ENCODE measurements at places on chromosomes 13 and 19.

DNA sequence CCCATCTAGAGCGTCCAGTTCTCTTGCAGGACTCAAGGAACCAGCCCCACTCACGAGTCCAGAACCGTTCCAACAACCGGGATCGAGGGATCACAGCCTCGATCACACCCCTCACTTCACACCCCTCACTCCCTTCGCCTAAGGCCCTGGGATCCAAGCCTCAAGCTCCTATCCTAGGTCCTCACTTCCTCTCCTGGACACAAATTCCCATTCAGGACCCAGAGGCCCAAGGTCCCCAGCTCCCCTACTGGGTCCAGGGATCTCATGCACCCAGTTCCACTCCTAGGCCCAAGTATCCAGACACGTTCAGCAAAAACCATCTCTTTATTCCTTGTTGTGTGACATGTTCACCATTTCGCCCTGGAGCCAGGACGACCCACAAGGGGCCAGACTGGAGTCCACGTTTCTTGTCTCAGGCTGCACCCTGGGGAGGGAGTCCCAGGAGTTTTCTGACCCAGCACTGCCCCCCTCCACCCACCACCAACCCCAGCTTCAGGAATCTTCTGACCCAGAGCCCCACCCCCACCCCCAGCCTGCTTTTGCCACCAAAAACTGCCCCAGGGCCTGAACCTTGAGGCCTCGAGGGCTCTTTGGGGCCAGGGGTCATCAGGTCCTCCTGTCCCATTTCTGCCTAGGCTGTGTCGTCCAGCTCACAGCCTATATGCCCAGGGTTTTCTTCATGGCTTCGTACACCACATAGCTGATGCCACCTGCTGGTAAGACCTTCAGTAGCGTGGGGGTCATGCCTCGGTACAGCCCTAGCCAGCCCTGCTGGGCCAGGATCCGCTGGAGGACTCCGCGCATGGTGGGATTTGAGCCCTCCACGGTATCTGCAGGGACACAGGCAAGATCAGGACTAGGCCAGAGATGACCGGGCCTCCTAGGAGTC is 1.4 kb upstream of the KHSRP start:
- no peak for DNase-seq

GRCh38 chr19:6826281-6826920 is 53.9 kb downstream of the VAV1 start:
- no peak for DNase-seq

DNA sequence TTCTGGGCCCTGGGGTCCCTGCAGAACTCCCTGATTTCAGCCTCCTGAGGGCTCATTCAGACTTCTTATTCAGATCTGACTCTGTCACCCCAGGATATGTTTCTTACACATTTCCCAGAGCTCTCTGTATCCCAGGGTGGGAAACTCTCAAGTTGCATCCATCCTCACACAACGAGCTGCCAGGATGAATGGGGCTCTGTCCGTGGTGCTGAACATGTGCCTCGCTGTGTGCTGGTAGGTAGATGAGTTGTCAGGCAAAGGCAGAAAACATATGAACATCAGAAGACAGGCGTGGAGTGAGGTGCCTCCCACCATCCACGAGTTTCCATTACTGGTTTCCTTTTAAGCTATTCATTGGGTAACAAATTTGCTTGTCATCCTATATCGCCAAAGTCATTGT is 11.4 kb upstream of the IGFL1 start:
- DNase-seq, result peak; percentile 46

GRCh38 chr13:32989290-32989667 is 26.9 kb upstream of the KL start:
- DNase-seq, result no peak

- peak; percentile 12 for DNase-seq
These were observed 26.1 kb downstream of the PPP5C start for GRCh38 chr19:46372901-46373490.

DNA sequence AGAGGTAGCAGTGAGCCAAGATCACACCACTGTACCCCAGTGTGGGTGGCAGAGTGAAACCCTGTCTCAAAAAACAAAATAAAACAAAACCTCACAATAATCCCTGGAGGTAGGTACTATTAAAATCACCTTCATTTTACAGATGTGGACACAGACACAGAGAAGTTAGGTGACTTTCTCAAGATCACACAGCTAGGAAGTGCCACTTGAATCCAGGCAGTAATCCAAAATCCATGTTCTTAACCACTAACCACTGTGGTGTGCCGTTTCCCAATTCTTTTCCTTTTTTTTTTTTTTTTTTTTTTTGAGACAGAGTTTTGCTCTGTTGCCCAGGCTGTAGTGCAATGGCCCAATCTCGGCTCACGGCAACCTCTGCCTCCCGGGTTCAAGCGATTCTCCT is 9.0 kb downstream of the PPP1R14A start:
- DNase-seq, result peak; percentile 53

DNA sequence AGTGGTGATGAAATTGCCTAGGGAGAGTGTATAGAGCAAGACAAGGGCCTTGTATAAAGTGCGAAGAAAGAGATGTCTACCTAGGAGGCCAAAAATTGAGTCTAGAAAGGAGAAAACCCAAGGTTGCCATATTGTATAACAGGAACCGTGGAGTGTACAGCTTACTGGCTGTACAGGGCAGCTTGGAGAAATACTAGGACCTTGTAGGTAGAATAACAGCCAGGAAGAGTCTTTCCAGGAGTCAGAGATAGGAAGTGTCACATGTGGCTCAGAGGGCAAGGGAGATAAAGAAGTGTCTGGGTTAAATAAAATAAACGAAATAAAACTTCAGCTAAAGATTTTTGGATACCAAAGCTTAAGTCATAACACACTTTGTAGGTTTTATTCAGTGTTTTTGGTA is 12.4 kb downstream of the CDK8 start:
- no peak for DNase-seq

DNA sequence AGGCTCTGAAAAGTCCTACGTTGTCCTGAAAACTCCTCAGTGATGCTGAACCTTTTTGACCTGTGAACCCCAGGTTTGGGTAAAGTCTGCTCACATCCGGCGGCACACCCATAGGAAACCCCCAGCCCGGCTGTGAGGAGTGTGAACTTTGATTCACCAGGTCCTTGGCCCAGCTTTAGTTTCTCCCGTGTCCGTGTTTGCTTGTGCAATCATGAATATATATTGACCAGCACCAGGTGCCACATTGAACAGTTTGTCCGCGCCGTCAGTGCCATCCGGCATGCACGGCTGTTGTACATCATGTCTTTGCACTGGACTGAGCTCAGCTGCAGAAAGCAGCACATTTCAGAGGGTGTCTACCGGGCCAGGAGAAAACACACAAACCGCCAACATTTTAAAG is 45.3 kb downstream of the NFIC start:
- DNase-seq, result no peak

GRCh38 chr19:31146015-31146414 is 203.2 kb downstream of the TSHZ3 start:
- DNase-seq, result no peak

DNA sequence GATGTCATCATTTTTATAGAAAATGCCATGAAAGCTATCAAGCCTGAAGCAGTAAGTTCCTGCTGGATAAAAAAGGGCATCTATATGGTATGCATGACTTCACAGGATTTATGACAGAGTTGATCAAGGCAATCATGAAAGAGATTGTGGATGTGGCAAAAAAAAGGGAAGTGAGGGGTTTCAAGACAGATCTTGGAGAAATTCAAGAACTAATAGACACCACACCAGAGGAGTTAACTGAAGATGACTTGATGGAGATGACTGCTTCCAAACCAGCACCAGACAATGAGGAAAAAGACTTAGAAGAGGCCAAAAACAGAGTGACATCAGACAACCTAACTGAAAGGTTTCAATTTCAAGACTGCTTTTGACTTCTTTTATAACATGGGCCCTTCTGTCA is 691.1 kb upstream of the SLC10A2 start:
- DNase-seq, result no peak

- peak; percentile 74 for DNase-seq
These were observed 258.4 kb downstream of the RFC3 start for GRCh38 chr13:34076319-34076718.

DNA sequence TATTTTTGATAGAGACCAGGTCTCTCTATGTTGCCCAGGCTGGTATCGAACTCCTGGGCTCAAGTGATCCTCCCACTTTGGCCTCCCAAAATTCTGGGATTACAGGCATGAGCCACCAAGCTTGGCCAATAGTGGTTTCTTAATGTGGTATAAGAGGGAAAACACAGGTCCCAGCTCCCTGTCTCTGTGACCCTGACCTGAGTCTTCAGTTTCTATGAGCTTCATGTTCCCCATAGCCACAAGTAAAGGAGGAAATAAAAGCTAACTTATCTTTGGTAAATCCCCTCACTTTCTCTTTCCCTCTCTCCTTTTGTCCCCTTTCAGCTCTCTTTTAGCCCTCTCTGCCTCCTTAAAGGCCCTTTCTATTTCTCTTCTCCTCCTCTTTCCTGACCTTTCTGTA is 50.3 kb downstream of the ABCC4 start:
- DNase-seq, result no peak

DNA sequence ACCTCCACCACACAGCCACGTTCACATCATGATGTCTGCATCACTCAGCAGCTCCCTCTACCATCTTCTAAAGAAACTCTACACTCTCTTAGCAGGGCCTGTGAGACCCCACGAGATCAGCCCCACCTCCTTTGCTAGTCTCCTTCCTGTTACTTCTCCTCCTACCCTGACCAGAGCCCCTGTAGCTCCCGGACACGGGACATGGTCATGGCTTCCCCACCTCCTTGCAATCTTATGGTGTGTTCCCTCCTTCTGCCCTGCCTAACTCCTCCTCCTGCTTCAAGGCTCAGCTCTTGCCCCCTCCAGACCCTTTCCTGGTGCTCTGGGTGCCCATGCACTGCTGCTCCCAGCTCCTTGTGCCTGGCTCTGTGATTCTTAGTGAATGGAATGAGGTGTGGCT is 8.1 kb upstream of the MRPS31 start:
- no peak for DNase-seq

GRCh38 chr13:113000575-113000974 is 31.6 kb downstream of the MCF2L start:
- DNase-seq, result no peak

DNA sequence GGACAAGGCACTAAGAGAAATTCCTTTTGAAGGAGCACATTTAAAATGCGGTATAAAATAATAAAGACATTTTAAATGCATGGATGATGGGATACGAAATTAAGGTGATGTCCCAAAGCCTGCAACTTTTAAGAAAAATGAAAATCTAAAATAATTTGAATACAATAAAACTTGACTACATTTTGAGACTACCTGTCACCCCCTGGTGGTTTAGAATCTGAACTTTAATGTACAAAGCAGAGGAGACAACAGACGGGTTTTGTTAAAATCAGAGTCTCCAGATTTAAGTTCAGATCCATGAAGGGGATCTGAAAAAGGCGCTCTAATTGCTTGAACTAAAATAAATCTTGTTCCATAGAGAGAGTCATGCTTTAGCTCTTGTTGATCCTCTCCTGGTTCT is 1129.3 kb upstream of the PCDH20 start:
- no peak for DNase-seq

- DNase-seq, result no peak
These were observed 116.2 kb downstream of the LHFPL6 start for GRCh38 chr13:39486758-39487157.

GRCh38 chr13:114047358-114047881 is 73.5 kb upstream of the C13orf46 start:
- DNase-seq, result no peak

- DNase-seq, result no peak
These were observed 1078.7 kb upstream of the ATXN8OS start for GRCh38 chr13:69028936-69029335.

GRCh38 chr13:41746259-41746658 is 214.7 kb downstream of the VWA8 start:
- peak; percentile 78 for DNase-seq

All from EH (cell line).